Activated CD4-positive, CD25-positive, alpha-beta regulatory T cell treated with anti-CD3 and anti-CD28 coated beads, Interleukin-2, amount 50 U/mL, for 16 hours (primary cell): ENCODE measurements at places on chromosomes 5 and 9.

- no peak for DNase-seq
These were observed 169.9 kb downstream of the CDH9 start for GRCh38 chr5:26868504-26868903.

DNA sequence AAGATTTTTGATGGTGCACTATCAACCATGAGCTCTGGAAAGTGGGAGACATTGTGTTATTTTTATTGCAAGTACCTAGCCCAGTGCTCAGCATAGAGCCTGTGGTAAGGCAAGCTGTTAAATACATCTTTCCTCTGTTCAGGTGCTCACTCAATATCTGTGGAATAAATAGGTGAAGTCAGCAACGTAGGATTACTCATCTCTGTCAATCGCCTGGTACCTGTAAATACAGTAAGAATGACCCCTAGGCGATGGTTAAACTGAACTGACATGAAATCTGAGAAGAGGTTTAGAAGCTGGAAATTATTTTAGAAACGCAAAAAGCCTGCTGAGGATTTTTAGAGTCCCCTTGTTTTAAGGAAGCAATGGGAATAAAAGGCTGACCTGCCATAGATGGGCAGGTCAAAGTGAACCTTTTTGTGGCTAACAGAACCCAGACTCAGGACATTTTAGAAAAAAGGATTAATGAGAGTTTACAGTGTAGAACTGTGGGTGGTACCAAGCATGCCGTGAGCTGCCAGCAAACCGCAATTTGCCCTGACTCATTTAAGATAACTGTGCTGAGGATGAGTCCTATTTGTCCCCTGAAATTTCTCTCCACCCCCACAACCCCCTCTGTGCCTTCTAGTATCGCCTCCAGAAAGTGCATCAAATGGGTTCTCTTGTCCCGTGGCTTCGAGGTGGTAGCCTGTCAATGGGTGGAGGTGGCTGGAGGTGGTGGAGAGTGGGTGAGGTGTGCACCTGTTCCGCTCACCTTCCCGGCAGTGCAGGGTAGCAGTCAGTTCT lies 375.1 kb downstream of the MED10 start:
- DNase-seq, result no peak

DNA sequence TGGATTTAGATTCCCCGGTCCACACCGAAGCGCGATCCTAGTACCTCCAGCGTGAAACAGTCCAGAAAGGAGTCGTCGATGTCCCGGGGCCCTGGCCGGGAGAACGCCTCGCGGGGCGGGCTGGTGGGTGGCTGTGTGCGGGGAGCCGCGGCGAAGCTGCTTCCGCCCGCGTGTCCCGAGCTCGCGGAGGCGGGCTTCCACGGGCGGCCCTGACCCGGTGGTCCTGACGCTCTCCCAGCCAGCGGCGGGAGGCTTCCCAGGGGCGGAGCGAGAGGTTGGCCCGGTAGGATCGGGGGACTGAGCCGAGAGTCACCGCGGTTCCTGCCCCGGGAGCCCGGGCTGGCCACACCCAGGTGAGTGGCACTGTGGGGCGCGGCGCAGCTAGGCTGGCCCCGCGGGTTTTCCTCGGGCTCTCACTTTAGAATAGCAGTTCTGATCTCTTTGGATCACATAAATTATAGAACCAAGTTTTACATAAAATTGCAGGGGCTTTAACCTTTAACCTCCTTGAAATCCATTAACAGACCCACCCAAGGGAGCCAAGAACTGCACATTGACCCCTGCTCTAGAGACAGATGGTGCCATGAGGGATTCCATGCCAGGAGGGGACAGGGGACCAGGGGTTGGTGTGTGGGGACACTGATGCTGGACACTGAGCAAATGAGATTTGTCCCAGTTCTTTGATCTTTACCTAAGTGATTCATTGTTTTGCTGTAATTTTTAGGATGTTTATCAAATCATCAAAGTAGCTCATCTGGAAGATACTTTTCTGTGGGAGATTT lies 29.2 kb upstream of the IL31RA start:
- DNase-seq, result no peak

- no peak for DNase-seq
These were observed 18.3 kb downstream of the RFX3 start for GRCh38 chr9:3507395-3508077.

DNA sequence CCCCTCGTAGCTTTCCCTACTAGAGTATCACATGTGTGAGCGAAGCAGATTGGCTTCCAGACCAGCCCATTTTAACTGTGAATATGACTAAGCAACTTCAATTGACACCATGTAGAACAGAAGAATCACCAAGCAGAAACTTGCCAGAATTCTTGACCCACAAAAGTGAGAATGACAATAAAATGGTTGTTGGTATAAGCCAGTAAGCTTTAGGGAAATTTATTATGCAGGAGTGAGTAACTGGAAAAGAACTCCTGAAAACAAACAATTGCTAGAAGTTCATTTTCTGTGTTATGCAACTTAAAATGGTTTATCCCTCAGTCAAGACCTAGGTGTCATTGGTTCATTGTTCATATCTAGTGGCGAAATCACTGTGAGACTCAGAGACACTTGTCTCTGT lies 303.1 kb downstream of the DMRT2 start:
- DNase-seq, result no peak

DNA sequence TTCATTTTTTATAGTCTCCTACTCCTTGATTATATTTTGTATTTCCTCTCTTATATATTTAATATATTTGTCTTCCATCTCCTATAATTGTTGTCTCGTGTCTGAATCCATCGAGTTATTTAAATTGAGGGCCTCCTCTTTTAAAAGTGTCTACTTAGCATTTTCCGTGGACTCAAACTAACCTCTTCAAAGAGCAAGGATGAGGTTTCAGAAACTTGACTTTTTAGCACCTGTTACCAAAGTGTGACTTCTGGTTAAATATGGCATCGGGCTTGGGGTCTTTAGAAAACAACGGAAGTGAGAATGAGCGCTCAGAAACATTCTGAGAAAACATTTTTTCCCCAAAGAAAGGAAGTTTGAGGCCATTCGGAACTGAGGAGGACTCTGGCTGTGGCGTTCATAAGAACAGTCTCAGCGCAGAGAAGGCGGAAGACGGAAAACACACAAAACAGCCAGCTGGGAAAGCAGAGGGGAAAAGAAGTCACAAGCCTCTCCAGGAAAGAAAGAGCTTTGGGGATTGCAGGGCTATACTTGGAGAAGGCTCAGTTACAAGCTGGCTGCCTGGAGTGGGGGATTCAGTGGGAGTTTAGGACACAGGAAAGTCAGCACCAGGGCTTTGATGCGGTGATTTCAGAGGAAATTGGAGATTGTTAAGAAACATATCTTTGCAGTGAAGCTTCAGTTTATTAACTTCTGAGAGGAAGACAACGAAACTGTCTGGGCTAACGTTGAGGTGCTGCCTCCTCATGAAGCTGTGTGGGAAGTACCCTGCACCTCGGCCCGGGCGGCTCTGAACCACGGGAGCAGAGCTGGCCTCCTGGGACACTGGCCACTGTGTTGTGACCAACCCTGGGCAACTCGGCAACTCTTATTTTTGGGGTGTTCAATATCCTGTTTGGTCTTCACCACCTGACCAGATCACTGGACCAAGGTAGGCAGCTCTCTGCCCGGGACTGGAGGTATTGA lies 25.1 kb upstream of the IRX2 start:
- DNase-seq, result no peak

- no peak for DNase-seq
These were observed 377.0 kb downstream of the GLIS3 start for GRCh38 chr9:3922846-3923245.
